Ascending aorta (tissue), 2 donors: ENCODE measurements at places on chromosomes 13 and 19. TPM values are rescaled to one million over a fixed set of nuclear protein-coding genes. Genes with fewer than 3 reads are reported as not detected.

The PLK5 gene
- not detected for total RNA-seq

The SLC6A16 gene
- total RNA-seq: 0.85 TPM

The SCN1B gene
- 20.8 TPM for total RNA-seq

The ZIC2 gene
- not detected for total RNA-seq

- DNase-seq: no peak
These were observed 632.8 kb upstream of the SPRY2 start for GRCh38 chr13:80973721-80974120.

DNA sequence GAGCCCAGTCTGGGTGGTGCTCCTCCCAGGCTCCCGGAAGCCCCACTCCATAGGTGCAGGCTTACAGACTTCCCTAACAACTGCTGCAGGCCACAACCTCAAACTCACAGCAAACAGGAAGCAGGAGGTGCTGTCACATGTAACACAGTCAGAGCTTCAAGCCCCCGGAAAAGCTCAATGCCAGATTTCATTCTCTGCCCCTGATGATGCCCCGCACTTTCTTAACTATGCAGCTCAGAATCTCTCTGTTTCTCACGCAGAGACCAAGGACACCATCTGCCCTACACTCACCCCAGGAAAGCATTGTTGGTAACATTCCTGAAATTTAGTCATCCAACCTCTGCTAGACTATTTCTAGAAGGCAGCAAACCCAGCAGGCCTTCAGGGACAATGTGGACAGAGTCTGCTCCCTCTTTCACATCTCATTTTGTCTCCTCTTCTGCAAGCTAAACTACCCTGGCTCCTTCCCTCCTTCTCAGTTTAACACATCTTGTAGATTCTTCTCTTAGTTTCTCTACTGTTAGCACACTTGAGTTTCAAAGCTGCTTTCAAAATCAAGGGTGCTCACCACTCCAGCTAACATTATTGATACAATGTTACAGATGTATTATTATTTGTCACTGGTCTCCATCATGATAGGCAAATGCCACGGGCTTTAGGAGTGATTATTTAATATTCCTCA, 162.5 kb downstream of the KCTD12 start:
- DNase-seq: no peak

GRCh38 chr13:45522571-45522970, 57.8 kb downstream of the COG3 start:
- DNase-seq: no peak

GRCh38 chr19:37551129-37551993, 43.2 kb downstream of the ZNF571 start:
- no peak for DNase-seq

DNA sequence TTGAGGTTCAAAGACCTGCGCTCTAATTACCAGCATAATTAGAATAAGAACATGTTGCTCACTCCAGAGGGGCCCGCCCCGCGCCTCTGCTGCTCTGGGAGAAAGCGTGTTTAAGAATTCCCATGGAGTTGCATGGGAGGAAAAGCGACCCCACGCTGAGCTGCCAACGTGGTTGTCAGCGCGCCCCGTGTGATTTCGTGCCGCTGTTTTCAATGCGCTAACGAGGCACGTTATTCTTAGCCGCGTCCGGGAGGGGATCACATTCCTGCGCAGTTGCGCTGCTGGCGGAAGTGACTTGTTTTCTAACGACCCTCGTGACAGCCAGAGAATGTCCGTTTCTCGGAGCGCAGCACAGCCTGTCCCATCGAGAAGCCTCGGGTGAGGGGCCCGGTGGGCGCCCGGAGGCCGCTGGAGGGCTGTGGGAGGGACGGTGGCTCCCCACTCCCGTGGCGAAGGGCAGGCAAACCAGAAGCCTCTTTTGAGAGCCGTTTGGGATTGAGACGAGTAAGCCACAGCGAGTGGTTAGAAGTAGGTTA, 173.8 kb upstream of the SOX1 start:
- DNase-seq: no peak

DNA sequence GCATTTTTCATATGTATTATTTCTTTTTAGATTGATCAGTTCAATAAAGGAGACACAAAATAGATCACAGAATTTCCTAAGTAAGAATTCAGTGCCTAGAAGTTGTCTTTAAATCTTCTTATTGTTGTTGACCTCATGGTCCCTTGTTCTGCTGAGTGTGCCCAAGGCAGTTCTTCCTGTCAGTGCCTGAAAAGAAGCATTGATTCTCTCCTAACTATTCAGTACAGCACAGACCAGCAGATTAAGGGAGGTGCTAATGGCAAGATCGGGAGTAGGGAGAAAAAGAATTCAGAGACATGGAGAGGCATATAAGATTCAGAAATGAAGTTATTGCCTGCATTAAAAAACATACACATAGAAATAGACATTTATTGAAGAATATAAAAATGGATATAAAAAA, 180.5 kb upstream of the PCDH9 start:
- no peak for DNase-seq

DNA sequence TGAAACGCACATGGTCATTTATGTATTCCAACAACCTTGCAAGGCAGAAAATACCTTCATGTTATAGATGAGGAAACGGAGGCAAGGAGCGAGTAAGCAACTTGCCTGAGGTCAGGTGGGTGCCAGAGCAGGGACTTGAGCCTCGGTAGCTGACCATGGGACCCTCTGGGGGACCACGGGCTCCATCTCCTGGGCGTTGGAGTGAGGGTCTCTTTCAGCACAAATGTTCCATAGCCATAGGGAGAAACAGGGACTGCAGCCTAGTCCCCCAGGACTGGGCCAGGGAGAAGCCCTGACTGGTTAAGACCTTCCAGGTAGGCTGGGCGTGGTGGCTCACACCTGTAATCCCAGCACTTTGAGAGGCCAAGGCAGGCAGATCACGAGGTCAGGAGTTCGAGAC, 38.4 kb upstream of the ADGRE5 start:
- DNase-seq: no peak

GRCh38 chr19:8511573-8512101, 2.3 kb downstream of the ZNF414 start:
- no peak for DNase-seq

DNA sequence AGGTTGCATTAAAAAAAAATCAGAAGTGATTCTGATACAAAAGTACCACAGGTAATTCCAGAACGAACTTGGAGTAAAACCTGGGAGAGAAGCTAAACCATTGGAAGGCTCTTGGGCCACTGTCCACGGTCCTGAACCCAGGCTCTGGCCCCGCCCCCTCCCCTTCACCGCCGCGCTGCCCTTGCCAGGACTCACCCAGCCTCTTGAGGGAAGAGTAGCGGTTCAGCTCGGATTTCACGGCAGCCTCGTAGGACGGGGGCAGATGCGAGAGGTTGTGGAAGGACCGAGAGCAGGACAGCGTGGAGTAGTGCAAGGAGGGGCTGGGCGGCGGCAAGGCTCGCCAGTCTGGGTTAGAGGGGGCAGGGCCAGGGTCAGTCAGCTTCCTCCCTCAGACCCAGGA, 5.7 kb downstream of the SHISA7 start:
- DNase-seq: no peak

DNA sequence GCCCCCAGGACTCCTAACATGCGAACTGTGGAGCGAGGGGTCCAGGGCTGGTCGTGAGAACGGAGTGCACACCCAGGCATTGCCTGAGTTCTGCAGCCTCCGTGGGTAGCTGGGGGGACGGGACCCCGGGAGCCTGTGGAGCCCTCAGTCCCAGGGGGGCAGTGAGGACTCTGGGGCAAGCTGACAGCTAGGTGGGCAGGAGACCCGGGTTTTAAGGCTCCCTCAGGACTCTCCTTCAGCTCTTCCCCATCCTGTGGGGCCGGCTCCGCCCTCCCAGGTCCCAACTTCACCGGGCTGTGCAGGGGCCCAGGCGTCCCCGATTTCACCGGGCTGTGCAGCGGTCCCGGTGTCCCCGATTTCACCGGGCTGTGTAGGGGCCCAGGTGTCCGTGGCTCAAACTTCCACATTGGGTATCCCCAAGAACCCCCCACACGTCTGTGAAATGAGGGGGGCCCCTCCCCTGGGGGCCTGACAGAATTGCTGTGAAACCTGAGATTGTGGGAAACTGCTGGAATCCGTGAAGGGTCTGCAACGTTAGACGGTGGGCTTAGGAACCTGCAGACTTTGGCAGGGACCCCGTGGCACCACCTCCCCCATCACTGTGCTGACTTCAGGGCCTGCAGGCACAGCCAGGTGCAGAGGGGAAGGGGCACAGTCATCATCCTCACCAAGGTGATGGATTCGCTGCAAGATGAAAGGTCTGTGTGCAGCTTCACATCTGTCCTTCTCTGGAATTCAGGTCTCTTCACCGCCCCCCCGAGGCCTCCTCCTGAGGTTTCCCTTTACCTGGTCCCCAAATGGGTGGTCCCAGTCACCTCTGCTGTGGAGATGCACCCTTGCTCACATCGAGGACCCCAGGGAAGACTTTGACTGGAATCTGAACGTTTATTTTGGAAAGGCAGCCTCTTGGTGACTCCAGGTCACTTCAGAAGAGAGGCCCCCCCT, 73.2 kb upstream of the MCF2L start:
- no peak for DNase-seq

DNA sequence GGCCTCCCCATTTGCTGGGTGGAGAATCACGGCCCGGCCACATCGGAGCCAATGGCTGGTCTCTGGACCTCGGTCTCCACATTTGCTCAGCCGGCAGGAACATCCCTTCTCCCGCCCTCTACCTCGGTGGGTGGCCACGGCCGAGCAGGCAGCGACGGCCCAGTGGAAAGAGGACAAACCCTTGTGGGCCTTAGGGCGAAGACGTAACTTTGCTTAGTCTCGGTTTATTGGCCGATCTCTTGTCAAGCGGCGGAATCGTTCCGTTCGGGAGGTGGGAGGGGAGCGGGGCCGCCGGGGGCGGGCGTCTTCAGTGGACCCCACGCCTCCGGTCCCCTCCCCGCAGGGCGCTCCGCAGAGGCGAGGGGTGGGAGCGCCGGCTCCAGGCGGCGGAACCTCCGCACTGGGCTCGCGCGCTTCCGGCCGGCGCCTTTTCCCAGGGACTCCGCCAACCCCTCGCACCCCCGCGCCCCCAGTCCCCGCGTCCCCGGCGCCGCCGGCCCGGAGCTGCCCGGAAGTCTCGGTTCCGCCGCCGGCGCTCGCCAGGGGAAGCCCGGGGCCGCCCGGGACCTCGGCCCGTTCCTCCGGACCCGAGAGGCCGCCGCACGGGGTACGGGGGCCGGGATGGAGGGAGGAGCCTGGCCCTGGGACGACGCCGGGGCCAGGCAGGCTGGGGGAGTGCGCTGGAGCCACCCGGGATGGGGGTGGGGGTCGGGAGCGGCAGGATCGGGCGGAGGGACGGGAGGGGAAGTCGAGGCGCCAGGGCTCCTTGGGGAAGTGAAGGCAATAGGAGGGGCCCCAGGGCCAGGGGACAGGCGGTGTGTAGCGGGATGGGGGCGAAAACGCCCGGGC, at the start of gene ZNF580:
Gene ZNF580, plus strand, starts transcription at position 426 of the 849 bp plus-strand sequence. CDS start 1,507 bp downstream, outside the sequence.
- no peak for DNase-seq

- no peak for DNase-seq
These were observed 39.8 kb upstream of the MBNL2 start for GRCh38 chr13:97182111-97182890.

- DNase-seq: no peak
These were observed 25.2 kb upstream of the ATP11A start for GRCh38 chr13:112664501-112665203.

DNA sequence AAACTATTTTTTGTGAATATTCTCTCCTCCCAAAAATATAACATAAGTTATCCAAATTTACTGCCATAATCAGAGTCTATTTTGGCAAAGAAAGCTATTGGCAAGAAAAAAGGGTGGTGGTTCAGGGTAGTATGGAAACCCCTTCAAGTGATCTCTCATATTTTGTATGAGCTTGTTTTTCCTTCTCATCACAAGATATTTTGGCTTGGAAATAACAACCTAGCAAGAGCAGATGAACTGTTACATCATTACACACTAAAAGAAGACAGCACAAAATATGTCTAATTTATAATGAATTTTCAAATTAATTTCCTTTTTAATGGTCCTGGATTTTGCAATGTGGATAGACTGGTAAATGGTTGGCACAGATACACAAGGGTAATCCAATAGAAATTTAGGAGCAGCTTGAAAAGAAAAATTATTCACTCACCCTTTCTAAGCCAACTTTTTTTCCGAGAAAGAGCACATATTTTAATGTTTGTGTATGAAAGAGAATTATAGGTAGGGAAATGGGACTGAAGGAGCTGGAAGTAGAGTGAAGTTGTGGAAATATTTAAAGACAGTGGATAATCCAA, 225.1 kb downstream of the EFNB2 start:
- DNase-seq: no peak

GRCh38 chr19:42397263-42398166, 7.4 kb upstream of the CNFN start:
- DNase-seq: no peak

DNA sequence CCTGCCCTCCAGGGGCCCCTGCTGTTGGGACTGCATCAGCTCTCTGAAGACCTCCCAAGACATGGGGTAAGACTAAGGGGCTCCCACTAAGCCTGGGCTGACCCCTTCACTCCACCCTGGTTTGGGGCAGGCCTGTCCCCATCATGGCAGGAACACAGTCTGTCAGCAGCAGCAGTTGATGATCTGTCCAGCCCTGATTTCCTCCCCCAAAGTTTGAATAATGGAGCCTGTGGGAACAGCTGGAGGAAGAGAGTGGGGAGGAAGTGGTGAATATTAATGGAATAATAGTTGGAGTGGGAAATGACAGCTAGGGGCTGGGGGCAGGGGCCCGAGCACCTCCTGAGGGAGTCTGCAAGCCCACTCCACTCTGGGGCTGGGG, 1.3 kb upstream of the B3GNT8 start:
- DNase-seq: no peak

GRCh38 chr13:28622286-28622685, 36.6 kb upstream of the POMP start:
- DNase-seq: peak; percentile 71

DNA sequence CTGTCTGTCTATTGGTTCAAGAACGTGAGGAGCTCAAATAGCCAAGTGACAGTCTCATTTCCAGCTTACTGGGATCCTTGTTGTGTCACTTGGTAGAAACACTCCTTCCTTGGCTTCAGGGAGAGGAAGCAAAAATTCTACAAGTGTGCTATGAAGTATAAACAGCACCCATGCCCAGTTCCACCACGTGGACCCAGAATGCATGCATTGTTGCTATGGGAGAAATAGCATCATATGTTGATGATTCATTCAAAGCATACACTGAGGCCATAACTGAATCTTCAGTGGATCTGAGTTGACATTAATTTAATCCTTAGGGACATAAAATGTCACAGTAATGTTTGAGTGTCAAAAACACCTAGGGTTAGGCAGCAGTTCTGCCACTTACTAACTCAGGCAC, 199.0 kb upstream of the RXFP2 start:
- DNase-seq: no peak

GRCh38 chr13:93853912-93854311, 625.6 kb downstream of the DCT start:
- DNase-seq: no peak

- DNase-seq: no peak
These were observed 51.1 kb downstream of the HSPH1 start for GRCh38 chr13:31110617-31111016.
